ENCODE measurements at places on chromosomes 6 and 20.

- DNase-seq: no peak
These were observed 67.4 kb upstream of the BHLHE23 start for GRCh38 chr20:63074182-63074581.

DNA sequence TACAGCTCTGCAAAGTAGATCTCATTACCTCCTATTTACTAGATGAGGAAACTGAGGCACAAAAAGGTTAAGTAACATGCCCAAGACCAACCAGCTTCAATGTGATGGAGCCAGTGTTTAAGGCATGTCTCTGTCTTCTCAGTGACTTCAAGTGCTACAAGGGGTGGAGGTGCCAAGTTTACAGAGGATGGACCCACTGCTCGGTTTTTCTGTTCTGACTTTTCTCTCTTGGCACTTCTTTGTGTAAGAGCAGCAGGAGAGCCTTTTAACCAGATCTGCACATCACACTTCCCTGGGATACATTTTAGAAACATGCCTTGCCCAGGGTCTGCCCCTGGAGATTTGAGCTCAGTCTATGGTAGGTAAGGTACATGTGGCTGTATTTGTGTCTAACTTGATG is 9.8 kb downstream of the WRNIP1 start:
- no peak for DNase-seq

GRCh38 chr6:35493307-35493983 is 3.4 kb downstream of the TEAD3 start:
- no peak for DNase-seq

DNA sequence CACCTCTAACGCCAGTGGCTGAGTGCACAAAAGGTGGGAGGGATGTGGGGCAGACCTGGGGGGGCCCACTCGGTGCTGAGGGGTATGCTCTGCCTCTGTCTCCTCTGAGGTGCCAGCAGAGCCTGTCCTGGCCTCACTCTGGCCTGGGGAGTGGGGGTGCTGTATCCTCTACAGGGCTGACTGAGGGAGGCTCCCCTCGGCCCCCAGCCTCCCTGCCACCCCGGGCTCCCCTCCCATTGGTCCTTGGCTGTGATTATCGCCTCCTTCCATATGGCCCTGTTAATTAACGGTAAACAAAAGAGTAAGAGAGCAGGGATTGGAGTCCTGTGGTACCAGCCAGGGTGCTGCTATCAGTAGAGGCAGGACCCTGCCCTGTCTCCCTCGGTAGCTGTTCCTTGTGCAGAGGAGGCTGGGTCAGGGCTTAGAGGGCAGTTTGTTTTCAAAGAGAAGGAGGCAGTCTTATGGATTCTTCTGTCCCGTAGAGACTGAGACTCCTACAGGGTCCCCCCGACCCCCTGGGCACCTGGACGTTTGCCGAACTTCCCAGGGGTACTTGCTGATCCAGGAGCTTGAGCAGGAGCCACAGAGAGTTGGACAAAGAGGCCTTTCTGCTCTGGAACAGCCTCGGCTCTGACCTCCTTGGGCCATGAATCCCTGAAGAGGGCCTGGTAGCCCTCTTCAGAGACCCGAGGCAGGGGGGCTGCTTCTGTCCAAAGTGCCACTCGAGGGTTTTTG is 1.8 kb downstream of the MYT1 start:
- DNase-seq: no peak

GRCh38 chr20:2167112-2167511 is 65.5 kb downstream of the STK35 start:
- DNase-seq: no peak

GRCh38 chr20:56343861-56344381 is 14.9 kb upstream of the FAM210B start:
- no peak for DNase-seq

GRCh38 chr6:35054106-35054742 is 86.9 kb downstream of the TCP11 start:
- no peak for DNase-seq

- DNase-seq: no peak
These were observed 44.5 kb upstream of the EZR start for GRCh38 chr6:158863646-158864045.

GRCh38 chr6:22142856-22143255 is 154.0 kb downstream of the PRL start:
- no peak for DNase-seq

DNA sequence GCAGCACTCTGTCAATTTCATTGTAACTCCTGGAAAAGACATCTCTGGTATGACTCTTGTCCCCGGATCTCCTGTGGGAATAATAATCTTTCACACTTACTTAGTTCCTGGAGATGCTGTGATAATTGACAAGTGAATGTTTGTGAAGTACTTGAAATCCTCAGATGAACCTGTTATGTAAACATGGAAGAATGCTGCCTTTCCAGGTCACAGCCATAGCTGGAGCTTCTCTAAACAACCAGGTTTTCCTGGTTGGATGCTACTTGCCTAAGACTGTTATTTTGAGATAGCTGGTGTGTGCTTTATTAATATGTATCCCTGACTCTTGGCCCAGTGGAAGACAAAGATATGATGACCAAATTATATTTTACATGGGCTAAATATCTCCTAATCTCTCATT is 228.6 kb downstream of the KCNQ5 start:
- DNase-seq: no peak

DNA sequence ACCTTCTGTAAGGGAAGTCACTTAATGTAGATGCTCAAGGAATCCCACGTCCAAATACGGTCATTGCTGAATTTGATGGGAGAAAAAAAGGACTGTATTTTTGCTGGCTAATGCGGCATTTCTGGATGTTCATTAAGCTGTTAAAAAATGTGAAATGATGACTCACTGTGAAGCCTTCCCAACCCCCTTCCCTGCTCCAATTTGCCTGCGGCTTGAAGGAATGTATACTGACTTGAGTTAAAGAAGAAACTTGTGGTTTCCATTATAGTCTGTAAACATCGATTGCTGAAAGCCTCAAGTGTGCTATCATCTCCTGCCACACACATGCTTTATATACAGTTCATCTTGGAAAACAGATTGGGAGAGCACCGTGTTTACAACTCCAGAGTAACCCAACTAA is 249.1 kb upstream of the JAG1 start:
- no peak for DNase-seq

- DNase-seq: no peak
These were observed 118.8 kb downstream of the PSMB1 start for GRCh38 chr6:170434117-170434820.

- DNase-seq: no peak
These were observed 14.1 kb downstream of the MYBL2 start for GRCh38 chr20:43680981-43681380.

- DNase-seq: no peak
These were observed 50.4 kb downstream of the MTHFD1L start for GRCh38 chr6:150915880-150916265.

DNA sequence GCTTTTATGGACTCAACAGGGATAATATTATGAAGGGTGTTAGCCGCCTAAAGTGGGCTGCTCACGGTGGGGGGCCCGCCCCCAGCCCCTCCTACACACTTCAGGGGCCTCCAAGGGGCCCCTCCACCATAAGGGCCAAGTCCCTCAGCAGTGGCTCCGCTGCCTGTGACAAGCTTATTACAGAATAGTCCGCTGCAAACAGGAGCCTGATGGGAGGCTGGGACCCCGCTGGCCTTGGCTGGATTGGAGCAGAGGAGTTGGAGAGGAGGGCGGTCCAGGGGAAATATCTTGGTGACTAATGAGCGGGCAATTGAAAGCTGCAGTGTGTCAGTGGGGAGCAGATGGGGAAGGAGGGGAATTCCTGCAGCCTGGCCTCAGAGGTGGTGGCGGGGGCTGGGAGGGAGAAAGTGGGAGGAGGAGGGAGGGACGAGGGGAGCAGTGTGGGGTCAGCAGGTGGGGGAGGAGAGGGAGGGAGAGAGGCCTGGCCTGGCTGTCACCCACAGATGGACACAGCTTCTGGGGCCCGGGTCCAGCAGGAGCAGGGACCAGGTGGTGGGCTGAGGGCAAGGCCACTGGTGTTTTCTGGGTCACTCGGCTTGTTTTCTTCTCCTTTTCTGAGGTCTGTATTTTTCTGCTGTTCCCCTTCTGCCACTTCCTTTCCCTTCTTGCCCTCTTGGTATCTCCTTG is 57.6 kb upstream of the FOXP4 start:
- no peak for DNase-seq

- no peak for DNase-seq
These were observed 42.9 kb downstream of the AFG1L start for GRCh38 chr6:108337721-108338120.

DNA sequence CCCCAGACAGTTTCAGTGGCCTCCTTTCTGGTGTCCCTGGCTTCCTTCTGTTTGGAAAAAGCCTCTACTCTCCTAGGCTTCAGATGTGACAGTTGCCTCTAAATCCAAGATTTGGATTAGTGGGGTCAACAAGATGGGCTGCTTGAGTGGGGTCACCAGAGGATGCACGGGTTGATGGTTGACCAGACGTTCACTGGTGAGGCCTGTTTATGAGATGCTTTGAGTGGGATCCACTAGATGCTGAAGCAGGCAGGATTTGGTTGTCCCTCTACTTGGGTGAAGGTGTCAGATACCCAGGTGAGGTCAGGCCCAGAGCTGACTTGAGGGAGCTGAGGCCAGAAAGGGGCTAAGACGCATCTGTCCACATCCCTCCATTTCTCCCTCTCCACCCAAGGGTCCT is 8.1 kb upstream of the DLGAP4 start:
- DNase-seq: no peak

DNA sequence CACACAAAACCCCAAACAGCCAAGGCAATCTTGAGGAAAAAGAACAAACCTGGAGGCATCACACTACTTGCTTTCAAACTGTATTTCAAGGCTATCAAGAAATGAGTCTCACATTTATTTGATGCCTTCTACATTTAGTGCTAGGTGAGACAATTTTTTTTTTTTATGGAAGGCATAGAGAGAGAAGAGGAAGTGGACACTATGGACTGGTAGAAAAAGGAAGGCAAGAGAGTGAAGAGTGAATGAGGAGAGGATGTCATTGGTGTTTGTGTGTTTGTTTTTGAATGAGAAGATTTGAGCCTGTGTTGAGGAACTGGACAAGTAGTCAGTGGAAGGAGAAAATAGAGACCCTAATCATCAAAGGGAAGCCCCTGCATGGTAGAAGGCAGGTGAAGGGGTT is 182.0 kb upstream of the JAG1 start:
- DNase-seq: no peak

DNA sequence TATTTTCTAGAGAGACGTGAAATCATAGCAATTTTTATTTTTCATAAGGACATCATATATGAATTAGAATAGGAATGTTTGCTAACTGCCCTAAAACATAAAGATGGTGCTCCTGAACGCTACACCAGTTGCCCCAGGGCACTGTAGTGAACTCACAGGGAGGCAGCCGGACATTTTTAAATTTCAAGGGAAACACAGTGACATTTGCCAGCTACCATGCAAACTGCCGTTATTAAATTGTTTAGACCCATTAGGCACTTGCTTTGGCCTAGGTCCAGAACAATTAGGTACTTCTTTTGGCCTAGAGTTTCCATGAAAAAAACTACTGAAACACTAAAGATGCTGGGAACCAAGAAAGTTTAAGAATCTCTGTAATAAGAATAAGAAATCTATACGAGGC is 24.9 kb upstream of the CFAP206 start:
- no peak for DNase-seq

DNA sequence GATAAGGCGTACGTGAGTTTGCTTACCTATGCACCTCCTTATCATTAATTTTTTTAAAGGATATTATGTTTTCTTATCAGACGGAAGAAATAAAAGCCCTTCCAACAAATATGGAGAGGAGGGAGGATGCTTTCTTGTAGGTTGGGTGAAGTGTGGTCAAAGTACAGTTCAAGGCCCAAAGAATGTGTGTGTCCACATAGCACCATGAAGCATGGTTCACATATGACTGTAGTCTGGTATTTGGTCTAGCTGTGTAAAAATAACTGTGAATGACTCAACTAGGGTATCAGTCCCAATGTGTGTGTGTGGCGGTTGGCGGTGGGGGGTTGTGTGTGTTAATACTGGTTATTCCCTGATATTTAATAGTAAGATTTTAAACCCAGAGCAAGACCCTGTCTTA is 212.7 kb downstream of the TMEM242 start:
- no peak for DNase-seq
